ENCODE measurements at places on chromosomes 12 and 14.

DNA sequence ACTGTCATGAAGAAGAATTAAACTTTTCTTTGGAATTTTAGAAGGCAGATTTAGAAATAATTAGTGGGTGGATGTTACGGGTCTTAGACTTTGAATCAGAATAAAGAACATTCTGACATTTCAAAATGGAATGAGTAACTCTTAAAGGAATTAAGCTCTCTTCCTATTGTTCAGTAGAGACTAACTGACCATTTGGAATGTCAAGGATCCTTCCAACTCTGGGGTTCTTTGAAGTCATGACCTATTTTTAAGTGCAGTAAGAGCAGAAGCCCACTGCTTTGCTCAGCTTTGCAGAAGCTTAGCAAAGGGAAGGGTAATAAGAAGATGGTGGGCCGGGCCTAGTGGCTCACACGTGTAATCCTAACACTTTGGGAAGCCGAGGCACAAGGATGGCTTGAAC, 4.0 kb downstream of the CHURC1 start:
- DNase-seq = no peak

GRCh38 chr12:56932867-56933266, 1.3 kb downstream of the SDR9C7 start:
- no peak for DNase-seq

- DNase-seq = no peak
These were observed 15.8 kb downstream of the ATP5MC2 start for GRCh38 chr12:53660041-53660440.

GRCh38 chr12:14643251-14643650, 53.1 kb downstream of the GUCY2C start:
- DNase-seq = peak; percentile 24

GRCh38 chr12:49161092-49161795, 27.6 kb downstream of the TUBA1A start:
- no peak for DNase-seq

- peak; percentile 39 for DNase-seq
These were observed 22.8 kb downstream of the APOBEC1 start for GRCh38 chr12:7642876-7643309.

DNA sequence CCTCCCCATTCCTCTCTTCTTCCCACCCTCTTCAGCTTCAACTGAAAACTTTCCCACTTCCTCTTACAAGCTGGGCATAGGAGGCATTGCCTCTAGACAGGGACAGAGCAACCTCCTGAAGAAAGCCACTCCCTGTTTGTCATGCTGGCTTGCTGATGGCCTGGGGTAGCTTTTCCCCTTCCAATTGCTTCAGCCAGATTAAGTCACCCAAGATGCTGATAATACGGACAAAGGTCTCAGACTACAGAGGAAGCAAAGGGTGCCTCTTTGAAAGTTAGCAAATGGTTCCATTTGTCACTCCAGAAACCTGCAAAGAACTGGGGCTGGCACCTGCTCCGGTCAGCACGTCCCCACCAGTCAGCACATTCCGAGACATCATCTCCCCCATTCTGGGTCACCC, 6.0 kb downstream of the KRT2 start:
- DNase-seq = no peak

DNA sequence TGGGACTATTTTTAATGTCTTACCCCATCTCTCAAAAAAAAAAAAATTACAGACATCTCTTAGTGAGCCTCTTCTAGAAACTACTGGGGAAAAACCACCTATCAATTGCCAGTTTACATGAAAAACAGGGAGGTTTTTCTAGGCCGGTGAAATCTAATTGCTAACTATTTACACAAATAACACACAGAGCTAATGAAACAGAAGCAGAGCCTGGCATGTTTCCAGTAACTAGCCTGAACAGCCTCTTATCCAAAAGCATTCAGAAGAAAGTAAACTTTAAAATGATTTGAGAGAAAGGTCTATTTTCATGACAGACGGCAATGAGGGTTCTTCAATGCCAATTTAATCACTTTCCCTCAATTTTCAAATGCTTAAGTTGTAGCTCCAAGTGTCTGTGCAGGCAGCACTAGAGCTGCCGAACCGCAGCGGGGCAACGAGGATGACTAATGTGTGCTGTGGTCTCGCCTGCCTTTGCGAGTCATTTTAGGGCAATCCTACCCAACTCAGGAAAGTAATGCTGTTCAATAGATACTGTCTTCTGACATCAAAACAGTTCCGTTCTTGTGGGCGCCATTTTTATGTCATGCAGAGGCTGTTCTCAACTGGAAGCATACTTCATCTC, 84.6 kb downstream of the SETD3 start:
- peak; percentile 18 for DNase-seq

DNA sequence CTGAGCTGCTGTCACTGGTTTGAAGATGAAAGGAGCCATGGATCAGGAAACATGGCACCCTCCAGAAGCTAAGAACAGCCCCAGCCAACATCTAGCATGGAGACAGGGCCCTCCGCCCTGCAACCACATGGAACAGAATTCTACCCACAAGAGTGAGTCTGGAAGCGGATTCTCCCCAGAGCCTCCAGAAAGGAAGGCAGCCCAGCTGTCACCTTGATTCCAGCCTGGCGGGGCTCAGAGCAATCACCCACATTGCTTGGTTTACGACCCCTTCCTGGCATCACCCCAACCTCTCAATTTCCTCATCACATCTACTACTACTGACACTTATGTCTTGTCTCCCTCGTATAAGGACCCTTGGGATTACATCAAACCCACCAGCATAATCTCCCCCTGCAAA, 38.5 kb downstream of the OAS2 start:
- no peak for DNase-seq

DNA sequence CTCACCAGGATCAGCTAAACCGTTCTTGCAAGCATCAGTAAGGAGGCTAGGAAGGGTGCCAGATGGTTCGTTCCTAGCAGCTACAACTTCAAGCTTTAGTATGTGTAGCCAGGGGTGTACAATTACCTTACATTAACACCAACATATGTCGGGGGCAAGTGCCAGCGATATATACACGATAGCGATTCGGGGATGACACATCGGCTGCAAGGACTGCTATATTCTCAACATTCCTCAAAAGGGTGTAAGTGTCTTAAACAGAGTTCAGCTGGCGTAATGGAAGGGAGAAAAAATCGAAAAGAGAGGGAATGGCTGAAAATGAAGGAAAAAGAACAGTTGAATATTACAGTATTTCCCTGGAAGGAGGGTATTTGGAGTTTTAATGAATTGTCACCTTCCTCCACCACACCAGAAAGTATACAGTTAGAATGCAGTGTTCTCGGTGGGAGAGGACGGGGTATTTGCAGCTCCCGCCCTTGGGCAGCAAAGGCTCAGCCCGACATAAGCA, 545 bp downstream of the LIMA1 start:
- no peak for DNase-seq

DNA sequence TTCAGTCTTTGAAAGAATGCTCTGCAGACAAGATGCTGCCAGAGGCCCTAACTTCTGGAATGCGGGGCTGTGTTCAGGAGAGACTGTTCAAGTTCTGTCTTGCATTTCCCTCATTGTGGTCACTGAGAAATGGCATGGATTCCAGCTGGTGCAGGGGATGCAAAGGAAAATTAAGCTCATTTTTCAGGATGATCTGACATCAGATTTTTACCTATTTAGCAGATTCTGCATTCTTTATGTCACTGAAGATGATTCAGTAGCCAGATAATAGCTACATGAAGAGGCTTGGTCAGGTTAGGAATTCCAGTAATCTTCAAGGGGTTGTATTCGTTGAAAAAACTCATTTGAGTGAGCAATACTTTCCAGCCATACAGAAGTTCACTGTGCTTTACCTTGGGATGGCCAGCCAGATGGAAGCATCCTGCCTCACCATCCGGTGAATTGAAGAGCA, 16.1 kb upstream of the MFAP5 start:
- no peak for DNase-seq

DNA sequence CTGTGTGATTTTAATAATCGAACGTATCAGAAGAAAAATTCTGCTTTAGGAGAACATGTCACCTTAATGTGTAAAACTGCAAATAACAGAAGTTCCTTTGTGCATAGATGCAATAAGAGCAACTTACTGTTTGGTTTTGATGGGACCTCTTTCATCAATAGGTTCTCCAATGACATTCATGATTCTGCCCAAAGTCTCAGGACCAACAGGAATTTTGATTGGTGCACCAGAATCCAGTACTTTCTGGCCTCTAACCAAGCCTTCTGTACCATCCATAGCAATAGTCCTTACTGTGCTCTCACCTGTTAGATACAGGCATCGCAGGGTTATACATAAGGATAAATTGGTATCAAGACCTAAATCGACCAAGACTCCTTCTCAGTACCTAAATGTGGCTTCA, 1.1 kb downstream of the ATP5F1B start:
- DNase-seq = no peak

DNA sequence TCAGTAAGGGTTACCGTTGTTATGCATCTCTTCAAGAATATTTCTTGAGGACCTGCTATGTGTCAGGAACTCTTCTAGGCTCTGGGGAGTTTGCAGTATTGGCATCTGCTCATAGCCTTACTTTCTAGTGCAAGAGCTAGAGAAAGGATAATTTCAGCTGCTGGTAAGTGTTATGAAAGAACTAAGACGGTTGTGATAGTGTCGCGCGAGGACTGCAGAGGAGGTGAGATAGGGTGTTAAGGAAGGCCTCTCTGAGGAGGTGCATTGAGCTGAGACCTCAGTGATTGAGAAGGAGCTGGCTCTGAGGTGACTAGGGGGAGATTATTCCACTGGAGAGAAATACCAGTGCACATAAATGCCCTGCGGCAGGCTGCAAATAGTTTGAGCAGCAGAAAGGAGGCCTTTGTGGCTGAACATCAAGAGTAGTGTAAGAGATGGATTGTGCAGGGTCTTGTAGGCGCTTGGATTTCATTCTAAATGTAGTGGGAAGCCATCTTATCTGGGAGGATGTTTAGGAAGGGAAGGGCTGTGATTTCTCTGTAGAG, 824 bp downstream of the DDX55 start:
- no peak for DNase-seq

GRCh38 chr12:90058704-90059103, 350.1 kb upstream of the ATP2B1 start:
- no peak for DNase-seq

GRCh38 chr12:119283310-119283709, 51.2 kb upstream of the CCDC60 start:
- DNase-seq = no peak

- no peak for DNase-seq
These were observed 49.4 kb downstream of the PITPNM2 start for GRCh38 chr12:123101526-123101925.

DNA sequence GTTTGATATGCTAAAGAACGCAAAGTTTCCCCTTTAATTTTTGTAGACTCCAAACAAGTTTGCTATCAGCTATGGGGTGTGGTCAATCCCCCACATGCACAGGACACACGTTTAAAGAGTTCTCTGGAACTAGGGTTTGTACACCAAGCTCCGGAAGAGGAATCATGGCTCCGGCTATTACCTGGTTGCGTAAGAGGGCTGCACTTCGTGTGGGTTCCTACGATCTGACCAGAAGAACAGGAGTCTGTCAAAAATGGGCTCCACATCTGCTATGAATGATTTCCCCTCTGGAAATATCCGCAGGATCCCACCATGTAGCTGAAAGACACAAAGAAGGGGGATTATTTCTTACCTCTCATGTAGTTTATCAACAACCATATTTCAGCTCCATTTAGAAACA, 22.0 kb downstream of the EGLN3 start:
- no peak for DNase-seq

DNA sequence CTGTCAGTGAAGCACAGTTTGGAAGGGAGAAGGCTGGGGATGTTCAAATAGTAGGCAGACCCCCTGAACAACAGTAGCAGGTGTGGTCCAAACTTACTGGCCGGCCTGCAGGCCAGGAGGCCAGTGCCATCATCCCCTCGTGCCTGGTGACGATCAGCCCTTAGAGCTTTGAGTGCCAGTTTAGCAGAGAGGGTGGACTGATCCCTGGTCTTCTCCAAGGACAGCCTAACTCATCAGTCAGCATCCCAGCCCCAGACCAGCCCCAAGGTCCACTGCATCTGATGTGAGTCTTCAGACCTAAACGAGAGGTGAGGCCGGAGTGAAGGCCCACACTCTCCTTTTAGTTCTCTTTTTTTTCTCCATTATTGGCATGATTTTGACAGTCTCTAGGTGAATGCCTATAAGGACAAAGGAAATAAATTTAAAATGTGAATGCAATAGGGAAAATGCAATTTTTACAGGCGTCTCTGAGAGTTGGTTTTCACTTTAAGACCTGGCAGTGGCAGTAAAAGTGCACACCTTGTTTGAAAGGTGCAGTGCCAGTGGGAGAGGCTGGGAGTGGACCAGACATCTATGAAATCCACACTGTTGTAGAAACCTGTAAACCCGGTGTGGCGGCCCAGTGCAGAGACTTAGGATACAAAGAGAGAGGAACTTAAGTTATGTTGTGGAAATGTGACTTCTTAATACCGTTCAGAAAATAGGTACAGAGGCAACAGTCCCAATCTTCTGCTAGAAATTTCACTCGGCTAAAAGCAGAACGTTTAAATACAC, 311.2 kb downstream of the CACNA1C start:
- DNase-seq = no peak

- no peak for DNase-seq
These were observed 1.6 kb downstream of the ZFC3H1 start for GRCh38 chr12:71661977-71662530.

DNA sequence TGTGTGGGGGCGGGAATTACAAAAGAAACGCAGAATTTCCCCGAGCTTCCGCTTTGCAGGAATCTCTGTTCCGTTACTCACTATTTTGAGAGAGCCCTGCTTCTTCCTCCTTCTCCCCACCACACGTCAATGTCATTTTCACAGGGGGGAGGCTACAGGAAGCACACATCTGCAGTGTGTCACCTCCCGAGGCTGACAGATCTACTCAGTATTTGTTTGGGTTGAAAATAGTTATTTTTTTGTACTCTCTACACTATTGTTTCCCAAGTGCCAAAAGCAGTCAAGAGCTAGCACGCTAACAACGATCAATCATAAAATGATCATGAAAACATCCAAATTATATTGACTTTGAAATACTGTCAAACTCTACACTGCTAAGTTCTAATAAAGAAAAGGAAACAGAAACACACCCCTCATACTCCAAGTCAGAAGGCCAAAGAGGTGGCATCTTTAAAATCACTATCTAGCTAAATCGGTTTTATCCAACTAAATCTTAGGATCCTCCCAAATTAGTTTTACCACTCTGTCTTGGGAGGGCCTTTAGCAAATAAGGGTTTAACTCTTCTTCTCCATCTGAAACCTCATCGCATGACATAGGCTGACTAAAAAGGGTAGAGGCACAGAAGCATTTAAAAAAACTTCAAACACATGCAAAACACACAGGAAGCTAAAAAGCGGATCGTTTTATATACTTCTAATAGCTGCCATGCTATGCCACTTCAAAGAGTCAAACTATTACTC, 51.8 kb downstream of the FOXN3 start:
- peak; percentile 68 for DNase-seq

- no peak for DNase-seq
These were observed 17.2 kb downstream of the IFT81 start for GRCh38 chr12:110141389-110141788.

DNA sequence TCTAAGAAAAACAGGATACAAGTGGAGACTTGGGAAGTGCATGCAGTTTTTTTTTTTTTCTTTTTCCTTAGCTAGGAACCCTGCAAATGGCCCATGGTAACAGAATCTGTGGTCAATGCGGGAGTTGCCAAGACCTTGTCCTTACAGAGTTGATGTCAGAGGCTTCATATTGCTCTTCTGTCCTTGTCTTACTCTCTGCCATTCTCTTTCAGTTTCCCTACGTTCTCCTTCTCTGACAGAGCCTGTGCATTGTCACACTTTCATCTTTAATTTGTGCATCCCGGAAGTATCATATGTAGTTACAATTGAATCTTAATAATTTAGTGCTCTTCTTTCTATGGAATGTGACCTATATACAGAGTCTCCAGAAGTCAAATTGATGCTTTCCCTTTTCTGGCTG, 986.9 kb downstream of the TMEM121 start:
- DNase-seq = no peak

GRCh38 chr14:105046891-105047282, 18.3 kb downstream of the GPR132 start:
- DNase-seq = no peak

Measured in CD4-positive, alpha-beta T cell treated with Interleukin-10 for 1 hour (primary cell).